ENCODE measurements at places on chromosomes 7 and 10. TPM values are rescaled to one million over a fixed set of nuclear protein-coding genes. Genes with fewer than 3 reads are reported as not detected.

ZNF853 gene
- 1.7 TPM for total RNA-seq

ASAH2B gene
- total RNA-seq, result 2.3 TPM

AP5Z1 gene
- total RNA-seq, result 34.3 TPM

POM121L12 gene
- total RNA-seq, result not detected

EN2 gene
- 1.0 TPM for total RNA-seq

PRSS37 gene
- total RNA-seq, result not detected

TWIST1 gene
- total RNA-seq, result not detected

RELN gene
- total RNA-seq, result 0.33 TPM

HHEX gene
- total RNA-seq, result 0.69 TPM

ASAH2 gene
- total RNA-seq, result 3.1 TPM

TUBB8 gene
- total RNA-seq, result not detected

KIF11 gene
- 15.1 TPM for total RNA-seq

PDZD7 gene
- 1.00 TPM for total RNA-seq

SORCS3 gene
- not detected for total RNA-seq

CACNB2 gene
- total RNA-seq, result 0.36 TPM

NRAP gene
- under 0.01 TPM for total RNA-seq

KCNH2 gene
- not detected for total RNA-seq

SNX10 gene
- total RNA-seq, result 74.6 TPM

UCMA gene
- not detected for total RNA-seq

Measured in melanocyte of skin (primary cell).